ENCODE measurements at places on chromosomes 2 and 18.

DNA sequence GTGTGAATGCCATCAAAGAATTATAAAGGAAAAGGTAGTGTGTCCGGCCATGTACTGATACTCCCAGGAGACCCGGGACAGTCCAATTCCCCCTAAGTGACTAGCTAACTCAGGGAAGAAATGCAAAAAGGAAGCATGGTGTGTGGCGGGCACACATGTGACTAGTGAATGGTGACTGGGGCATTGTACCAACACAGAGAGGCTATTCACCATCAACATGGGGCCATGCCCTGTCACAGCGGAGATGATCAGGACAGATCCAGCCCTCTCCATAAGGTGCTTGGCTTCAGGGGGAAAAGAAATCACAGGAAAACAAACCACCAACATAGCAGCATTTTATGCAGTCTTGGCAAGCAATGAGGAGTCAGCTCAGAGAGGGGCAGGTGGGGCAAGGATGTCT, 34.3 kb downstream of the FAM168B start:
- DNase-seq, result no peak

DNA sequence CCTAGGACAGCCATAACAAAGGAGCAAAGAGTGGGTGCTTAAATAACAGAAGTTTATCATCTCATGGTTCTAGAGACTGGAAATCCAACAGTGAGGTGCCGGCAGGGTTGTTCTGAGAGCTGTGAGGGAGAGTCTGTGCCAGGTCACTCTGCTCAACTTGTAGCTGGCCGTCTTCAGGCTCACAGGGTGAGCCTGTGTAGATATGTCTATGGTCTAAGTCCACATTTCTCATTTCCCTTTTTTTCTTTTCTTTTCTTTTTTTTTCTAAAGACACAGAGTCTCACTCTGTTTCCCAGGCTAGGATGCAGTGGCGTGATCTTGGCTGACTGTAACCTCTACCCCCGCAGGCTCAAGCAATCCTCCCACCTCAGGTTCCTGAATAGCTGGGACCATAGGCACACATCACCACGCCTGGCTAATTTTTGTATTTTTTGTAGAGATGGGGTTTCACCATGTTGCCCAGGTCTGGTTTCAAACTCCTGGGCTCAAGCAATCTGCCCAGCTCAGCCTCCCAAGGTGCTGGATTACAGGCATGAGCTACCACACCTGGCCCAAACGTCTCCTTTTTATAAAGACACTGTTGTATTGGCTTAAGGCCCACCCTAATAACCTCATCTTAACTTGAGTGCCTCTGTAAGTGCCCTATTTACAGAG, 142.2 kb downstream of the SP3 start:
- no peak for DNase-seq

DNA sequence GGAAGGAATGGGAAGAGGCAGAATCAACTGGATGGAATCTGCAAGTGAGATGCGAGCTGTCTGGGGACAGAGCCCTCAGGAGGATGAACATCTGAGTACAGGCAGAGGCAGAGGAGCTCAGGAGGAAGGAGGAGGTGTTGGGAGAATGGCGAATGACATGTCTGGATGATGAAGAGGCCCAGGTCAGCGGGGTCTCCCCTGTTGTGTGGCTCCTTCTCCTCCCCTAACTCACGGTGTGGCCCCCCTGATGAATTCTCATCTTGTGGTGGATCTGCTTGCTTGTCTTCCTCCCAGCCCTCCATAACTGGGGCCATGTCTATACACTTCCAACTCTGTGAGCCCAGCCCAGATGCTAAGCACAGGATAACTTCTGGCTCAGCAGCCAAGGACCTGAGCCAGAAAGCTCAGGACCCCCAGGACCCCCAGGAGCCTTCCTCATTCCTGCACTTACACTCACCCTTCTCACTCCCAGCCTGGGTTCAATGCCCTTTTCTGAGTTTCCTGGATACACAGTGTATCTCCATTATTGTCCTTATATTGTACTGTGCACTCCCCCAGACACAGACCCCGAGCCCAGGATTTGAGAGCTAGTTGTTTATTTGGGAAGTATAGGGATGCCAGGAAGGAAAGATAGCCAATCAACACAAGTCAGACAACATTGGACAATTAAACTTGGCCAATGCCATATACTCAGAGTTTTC, 678.6 kb upstream of the HS6ST1 start:
- DNase-seq, result no peak

GRCh38 chr2:148282201-148282600, 261.3 kb downstream of the MBD5 start:
- no peak for DNase-seq

DNA sequence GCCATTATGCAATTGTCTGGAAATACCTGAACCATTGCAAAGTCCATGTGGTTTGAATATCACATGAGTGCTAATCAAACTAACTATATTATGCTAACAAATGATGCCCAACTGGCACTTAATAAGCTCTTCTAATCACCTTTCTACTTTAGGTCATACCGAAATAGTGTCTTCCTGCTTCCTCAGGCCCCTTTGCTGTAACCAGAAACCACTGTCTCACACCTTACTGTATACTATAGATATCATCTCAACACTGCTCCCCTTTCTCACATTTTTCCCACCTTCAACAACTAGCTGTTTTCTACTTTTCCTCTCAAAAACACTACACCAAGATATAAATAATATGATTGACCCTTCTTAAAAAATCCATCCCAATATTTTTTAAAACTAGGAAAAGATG, 633.9 kb downstream of the BCL11A start:
- no peak for DNase-seq

DNA sequence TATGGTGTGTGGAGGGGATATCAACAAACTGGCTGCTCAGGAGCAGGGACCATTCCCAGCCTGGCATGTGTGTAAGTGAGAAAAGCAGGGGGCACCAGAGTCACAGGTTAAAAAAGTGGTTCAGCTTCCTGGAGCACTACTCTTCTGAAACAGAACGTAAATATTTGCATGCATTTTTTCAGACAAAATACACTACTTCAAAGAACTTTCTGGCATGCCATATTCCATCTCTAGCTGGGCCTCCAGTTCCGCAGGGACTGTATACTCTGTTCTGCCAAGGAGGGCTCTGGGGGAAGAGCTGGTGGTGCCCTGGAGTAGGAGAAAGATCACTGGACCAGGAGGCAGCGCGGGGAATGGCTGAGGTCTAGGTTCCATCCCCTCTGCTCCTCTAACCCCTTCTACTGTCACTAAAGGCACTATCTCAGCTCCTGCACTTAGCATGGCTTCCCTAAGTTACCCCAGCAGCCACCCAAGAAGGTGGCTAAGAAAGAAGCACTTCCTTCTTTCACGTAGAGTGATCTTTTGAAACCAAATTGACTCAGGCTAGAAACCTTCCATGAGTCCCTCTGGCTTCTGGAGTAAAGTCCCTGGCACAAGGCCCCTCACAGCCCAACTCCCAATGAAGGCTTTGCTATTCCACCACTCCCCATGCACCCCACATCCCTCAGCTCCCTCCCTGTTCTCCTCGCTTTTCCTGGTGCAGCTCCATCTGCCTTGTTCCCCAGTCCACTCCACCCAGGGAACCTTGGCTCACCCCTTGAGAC, 57.6 kb upstream of the CABLES1 start:
- no peak for DNase-seq

Data from hematopoietic multipotent progenitor cell treated with erythropoietin and hydrocortisone succinate and interleukin-3 and kit ligand, for 8 days (in vitro differentiated cells).